Activated naive CD8-positive, alpha-beta T cell treated with anti-CD3 and anti-CD28 coated beads, Interleukin-2, amount 50 U/mL, for 24 hours (primary cell): ENCODE measurements at places on chromosomes 5 and 9.

DNA sequence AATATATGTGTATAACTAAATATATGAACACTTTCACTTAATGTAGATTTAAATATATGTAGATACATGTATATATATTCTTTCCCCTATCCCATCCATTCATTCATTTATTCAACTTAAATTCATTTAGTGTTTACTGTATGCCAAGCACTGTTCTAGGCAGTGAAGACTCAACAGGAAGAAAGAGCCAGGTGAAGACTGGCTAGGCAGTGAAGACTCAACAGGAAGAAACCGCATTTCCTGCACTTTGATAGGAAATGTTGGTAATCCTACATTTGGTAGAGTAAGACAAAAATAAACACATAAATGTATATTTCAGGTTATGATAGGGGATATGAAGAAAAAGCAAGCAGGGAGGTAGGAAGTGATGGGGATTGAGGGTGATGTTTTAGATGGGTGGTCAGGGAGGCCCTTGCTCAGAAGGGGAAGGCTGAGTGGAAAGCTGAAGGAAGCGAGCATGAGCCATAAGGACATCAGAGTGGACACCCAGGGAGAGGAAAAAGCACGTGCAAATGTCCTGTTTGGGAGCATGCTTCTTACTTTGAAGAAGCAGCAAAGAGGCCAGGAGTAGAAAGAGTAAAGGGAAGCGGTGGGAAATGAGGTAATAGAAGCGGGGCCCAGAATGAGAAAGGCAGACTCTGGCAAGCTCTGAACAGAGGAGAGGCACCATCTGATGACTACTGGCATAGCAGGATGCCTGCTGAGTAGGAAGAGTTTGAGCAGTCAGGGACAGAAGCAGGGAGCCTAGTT is 227.8 kb upstream of the MAP3K1 start:
- peaks cover 2% of the 10 kb centered on the region for H3K36me3 ChIP-seq
- no peak for DNase-seq
- H3K27me3 ChIP-seq, result no peaks in the 10 kb centered on the region
- H3K4me1 ChIP-seq, result peaks cover 37% of the 10 kb centered on the region
- no peak overlapping the region for H3K4me3 ChIP-seq

GRCh38 chr5:180557217-180557809 is 34.0 kb downstream of the SCGB3A1 start:
- no peak overlapping the region for H3K4me3 ChIP-seq
- H3K36me3 ChIP-seq, result peaks cover 57% of the 10 kb centered on the region
- no peak overlapping the region for H3K27ac ChIP-seq

DNA sequence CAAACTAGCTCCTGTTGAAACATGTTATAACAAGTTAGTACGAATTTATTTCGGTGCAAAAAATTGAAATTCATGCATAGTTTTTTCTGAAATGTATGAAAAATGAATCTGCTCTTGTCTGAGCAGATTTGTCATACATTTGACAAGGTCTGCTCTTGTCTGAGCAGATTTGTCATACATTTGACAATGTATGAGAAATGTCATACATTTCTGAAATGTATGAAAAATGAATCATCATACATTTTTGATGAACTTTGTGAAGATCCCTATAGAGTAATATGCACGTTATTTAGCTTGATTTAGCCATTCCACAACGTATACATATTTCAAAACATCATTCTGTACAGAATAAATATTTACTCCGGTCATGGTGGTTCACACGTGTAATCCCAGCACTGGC is 85.9 kb upstream of the PARP8 start:
- peaks cover 13% of the 10 kb centered on the region for H3K4me1 ChIP-seq
- no peak for DNase-seq
- no peaks in the 10 kb centered on the region for H3K27me3 ChIP-seq
- no peaks in the 10 kb centered on the region for H3K36me3 ChIP-seq
- H3K4me3 ChIP-seq, result no peak overlapping the region

GRCh38 chr5:135157421-135158313 is 123.6 kb upstream of the PITX1 start:
- H3K4me3 ChIP-seq, result no peak overlapping the region
- peaks cover 2% of the 10 kb centered on the region for H3K27me3 ChIP-seq
- H3K36me3 ChIP-seq, result no peaks in the 10 kb centered on the region
- no peak overlapping the region for H3K27ac ChIP-seq

DNA sequence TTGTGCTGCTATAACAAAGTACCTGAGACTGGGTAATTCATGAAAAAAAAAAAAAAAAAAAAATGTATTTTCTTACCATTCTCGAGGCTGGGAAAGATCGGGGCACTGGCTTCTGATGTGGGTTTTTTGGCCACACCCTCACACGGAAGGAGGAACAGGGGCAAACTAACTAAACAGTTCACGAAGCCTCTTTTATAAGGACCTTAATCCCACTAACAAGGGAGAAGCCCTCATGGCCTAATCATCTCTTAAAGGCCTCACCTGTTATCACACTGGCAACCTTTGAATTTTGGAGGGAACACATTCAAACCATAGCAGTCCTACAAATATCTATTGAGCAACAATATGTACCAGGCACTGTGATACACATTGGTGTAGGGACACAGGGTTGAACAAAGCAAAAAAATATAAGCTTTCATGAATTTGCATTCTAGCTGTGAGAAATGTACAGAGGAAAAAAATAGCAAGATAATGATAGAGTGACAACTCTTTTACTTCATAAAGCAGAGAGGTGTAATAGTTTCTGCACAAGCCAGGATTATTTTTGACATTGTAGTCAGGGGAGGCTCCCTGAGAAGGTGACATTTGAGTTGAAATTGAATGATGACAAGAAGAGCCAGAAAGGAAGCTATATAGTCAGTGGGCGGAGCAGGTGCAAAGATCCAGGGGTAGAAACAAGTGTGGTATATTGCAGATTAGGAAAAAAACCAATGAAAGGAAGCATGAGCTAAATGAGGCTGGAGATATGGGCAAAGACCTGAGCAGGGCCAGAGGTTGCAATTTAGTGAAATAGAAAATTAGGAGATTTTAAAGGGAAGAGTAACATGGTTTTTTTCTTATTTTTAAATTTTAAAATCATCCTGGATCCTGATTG is 68.1 kb upstream of the GRAMD2B start:
- H3K4me3 ChIP-seq, result no peak overlapping the region
- H3K27ac ChIP-seq, result no peak overlapping the region

- H3K36me3 ChIP-seq, result no peaks in the 10 kb centered on the region
- no peaks in the 10 kb centered on the region for H3K27me3 ChIP-seq
- no peaks in the 10 kb centered on the region for H3K4me1 ChIP-seq
- H3K27ac ChIP-seq, result no peak overlapping the region
Measured at GRCh38 chr5:45440466-45440865, 255.7 kb downstream of the HCN1 start.

GRCh38 chr9:38015266-38015665 is 53.8 kb downstream of the SHB start:
- no peak overlapping the region for H3K27ac ChIP-seq
- no peaks in the 10 kb centered on the region for H3K36me3 ChIP-seq
- no peaks in the 10 kb centered on the region for H3K4me1 ChIP-seq
- H3K4me3 ChIP-seq, result no peak overlapping the region

DNA sequence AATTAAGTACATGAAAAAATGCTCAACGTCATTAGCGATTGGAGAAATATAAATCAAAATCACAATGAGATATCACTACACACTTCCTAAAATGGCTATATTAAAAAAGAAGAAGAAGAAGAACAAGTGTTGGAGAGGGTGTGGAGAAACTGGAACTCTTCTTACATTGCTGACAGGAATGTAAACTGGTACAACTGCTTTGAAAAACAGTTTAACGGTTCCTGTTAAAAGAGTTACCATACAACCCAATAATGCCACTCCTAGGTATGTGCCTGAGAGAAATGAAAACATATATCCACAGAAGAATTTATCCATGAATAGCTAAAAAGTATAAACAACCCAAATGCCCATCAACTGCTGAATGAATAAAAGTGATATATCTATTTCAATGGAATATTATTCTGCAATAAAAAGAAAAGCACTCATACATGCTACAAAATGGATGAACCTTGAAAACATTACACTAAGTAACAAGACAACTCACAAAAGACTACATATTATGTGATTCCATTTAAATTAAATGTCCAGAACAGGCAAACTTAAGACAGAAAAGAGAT is 9.0 kb downstream of the FEM1C start:
- H3K4me3 ChIP-seq, result no peak overlapping the region
- H3K36me3 ChIP-seq, result peaks cover 66% of the 10 kb centered on the region
- H3K27me3 ChIP-seq, result no peaks in the 10 kb centered on the region
- H3K4me1 ChIP-seq, result peaks cover 84% of the 10 kb centered on the region
- DNase-seq, result no peak

GRCh38 chr5:59174248-59174844 is 591.5 kb downstream of the RAB3C start:
- DNase-seq, result no peak
- no peak overlapping the region for H3K4me3 ChIP-seq
- no peak overlapping the region for H3K27ac ChIP-seq
- no peaks in the 10 kb centered on the region for H3K27me3 ChIP-seq

GRCh38 chr5:6251565-6252102 is 126.7 kb downstream of the MED10 start:
- H3K27me3 ChIP-seq, result peaks cover 4% of the 10 kb centered on the region
- DNase-seq, result no peak
- no peak overlapping the region for H3K4me3 ChIP-seq
- no peaks in the 10 kb centered on the region for H3K4me1 ChIP-seq
- no peaks in the 10 kb centered on the region for H3K36me3 ChIP-seq

- no peak for DNase-seq
- no peaks in the 10 kb centered on the region for H3K4me1 ChIP-seq
- H3K36me3 ChIP-seq, result no peaks in the 10 kb centered on the region
- no peak overlapping the region for H3K4me3 ChIP-seq
Measured at GRCh38 chr5:72076621-72077300, 30.5 kb upstream of the MAP1B start.

- DNase-seq, result no peak
- H3K4me3 ChIP-seq, result no peak overlapping the region
- no peaks in the 10 kb centered on the region for H3K27me3 ChIP-seq
- H3K36me3 ChIP-seq, result peaks cover 22% of the 10 kb centered on the region
- peaks cover 71% of the 10 kb centered on the region for H3K4me1 ChIP-seq
- peak overlapping the region; percentile 21 for H3K27ac ChIP-seq
Measured at GRCh38 chr5:10374046-10375022, 20.8 kb downstream of the MARCHF6 start.

DNA sequence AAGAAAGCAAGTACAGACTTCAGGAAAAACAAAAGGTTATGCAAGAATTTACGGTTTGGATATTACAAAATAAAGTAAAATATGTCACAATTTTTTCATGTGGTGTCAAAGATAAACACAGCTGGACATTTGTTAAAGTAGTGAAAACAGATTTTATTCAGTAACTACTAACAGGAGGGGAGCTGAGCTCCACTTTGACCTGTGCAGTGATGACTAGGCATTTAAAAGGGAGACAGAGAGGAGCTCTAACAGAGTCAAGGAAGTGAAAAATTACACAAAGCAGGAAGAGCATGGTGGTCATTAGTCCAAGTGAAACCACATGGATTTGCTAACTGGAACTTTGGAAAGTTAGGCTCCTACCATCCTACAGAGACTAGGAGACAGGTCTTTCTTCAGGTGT is 263.6 kb upstream of the PCSK5 start:
- H3K4me3 ChIP-seq, result no peak overlapping the region
- no peaks in the 10 kb centered on the region for H3K36me3 ChIP-seq
- peaks cover 11% of the 10 kb centered on the region for H3K27me3 ChIP-seq
- DNase-seq, result no peak
- no peak overlapping the region for H3K27ac ChIP-seq

- H3K27me3 ChIP-seq, result peaks cover 2% of the 10 kb centered on the region
- H3K4me3 ChIP-seq, result no peak overlapping the region
- no peak overlapping the region for H3K27ac ChIP-seq
- no peak for DNase-seq
- H3K4me1 ChIP-seq, result no peaks in the 10 kb centered on the region
- peaks cover 2% of the 10 kb centered on the region for H3K36me3 ChIP-seq
Measured at GRCh38 chr9:77546376-77546950, 101.7 kb downstream of the GNA14 start.

DNA sequence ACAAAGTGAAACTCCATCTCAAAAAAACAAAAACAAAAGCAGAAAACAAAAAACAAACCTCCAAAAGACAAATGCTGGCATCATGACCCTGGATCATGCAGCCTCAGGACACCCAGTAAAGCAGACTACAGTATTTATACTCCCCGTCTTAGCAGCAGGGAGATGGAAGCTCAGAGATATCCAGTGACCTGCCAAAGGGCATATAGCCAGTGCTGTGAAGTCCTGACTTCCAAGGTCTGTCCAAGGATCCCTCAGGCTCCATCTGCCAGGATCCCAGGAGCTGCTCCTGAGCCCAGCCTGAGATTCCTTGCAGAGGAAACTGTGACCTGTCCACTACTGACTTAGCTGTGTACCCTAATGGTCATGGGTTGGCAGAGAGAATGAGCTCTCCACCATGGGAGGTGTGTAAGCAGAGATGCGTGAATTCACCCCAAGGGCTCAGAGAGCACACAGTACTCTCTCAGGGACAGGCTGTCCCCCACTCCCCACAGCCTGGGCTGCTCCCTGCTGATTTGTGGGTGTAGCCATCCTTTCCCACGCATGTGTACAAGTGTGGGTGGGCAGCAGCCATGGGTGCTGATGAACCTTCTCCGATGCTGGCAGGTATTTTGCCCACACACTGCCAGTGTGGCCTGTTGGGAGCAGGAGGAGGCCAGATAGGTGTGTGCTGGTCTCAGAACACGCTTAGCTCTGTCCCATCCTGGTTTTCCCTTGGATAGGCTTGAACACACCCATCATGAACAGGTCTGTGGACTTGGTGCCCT is 2.1 kb upstream of the WNK2 start:
- no peaks in the 10 kb centered on the region for H3K36me3 ChIP-seq
- no peak overlapping the region for H3K4me3 ChIP-seq
- H3K4me1 ChIP-seq, result peaks cover 6% of the 10 kb centered on the region
- H3K27me3 ChIP-seq, result peaks cover 44% of the 10 kb centered on the region
- no peak for DNase-seq
